Liver (tissue), 10 donors: ENCODE measurements at places on chromosomes 13 and 19. TPM values are rescaled to one million over a fixed set of nuclear protein-coding genes. Genes with fewer than 3 reads are reported as not detected.

Gene VSTM2B
- total RNA-seq, result not detected

- DNase-seq, result no peak
Measured at GRCh38 chr19:13959141-13959961, 7.0 kb downstream of the DCAF15 start.

GRCh38 chr13:27170516-27171243 lies 931 bp downstream of the USP12 start:
- peak; percentile 66 for DNase-seq

DNA sequence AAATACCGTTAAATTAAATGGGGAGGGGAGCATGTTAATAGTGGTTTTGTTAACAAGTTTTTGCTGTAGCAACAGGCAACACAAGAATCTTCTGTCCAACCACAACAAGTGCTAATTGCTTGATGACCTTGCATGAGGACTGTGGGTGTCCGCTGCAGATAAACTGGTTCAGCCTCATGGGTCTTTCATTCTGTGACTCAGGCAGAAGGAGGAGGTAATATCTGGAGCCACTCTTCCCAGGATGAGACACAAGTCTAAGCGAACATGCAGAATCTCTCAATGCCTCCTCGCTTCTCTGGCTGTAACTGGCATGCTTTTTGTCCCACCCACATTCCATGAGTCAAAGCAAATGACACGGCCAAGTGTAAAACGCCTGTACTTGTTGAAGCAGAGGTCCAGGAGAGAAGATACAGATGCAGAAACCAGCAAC lies 56.6 kb upstream of the MYO16 start:
- DNase-seq, result no peak
